WTC11 (cell line): ENCODE measurements at places on chromosomes 5 and 9. TPM values are rescaled to one million over a fixed set of nuclear protein-coding genes. Genes with fewer than 3 reads are reported as not detected.
A peak's percentile ranks its signal among the peaks of the same experiment; 100 is the strongest.

Gene CD14
- total RNA-seq = 0.27 to 0.63 TPM (median 0.53 TPM) in 3 replicates

GRCh38 chr5:122315521-122315920 lies 3.5 kb downstream of the SNCAIP start:
- no peak overlapping the region for H3K4me3 ChIP-seq
- peaks cover 30% of the 10 kb centered on the region for H3K4me1 ChIP-seq
- no peak overlapping the region for H3K27ac ChIP-seq

- no peaks in the 10 kb centered on the region for H3K27me3 ChIP-seq
- no peak overlapping the region for H3K4me3 ChIP-seq
- H3K36me3 ChIP-seq = no peaks in the 10 kb centered on the region
- DNase-seq = no peak
Measured at GRCh38 chr5:86686046-86686445, 68.3 kb downstream of the COX7C start.

GRCh38 chr9:104858271-104858670 lies 69.7 kb downstream of the ABCA1 start:
- peaks cover 5% of the 10 kb centered on the region; the same call in 1 of the 2 replicates for H3K36me3 ChIP-seq
- no peak overlapping the region for H3K27ac ChIP-seq
- no peak for DNase-seq
- no peaks in the 10 kb centered on the region for H3K27me3 ChIP-seq

GRCh38 chr9:116345817-116346216 lies 192.2 kb downstream of the PAPPA start:
- no peak overlapping the region for H3K4me3 ChIP-seq
- no peak for DNase-seq
- peaks cover 21% of the 10 kb centered on the region for H3K4me1 ChIP-seq
- H3K27ac ChIP-seq = no peak overlapping the region
- peaks cover 57% of the 10 kb centered on the region for H3K27me3 ChIP-seq

- no peak overlapping the region for H3K4me3 ChIP-seq
- no peak for DNase-seq
- H3K27ac ChIP-seq = no peak overlapping the region
- H3K27me3 ChIP-seq = peaks cover 94% of the 10 kb centered on the region
- H3K36me3 ChIP-seq = no peaks in the 10 kb centered on the region
- H3K4me1 ChIP-seq = peaks cover 9% of the 10 kb centered on the region
Measured at GRCh38 chr9:118929287-118929686, 439.9 kb downstream of the BRINP1 start.

Gene BAAT
- 0.11 to 0.17 TPM (median 0.14 TPM) in 3 replicates for total RNA-seq

Gene IFNA13
- not detected in 3 replicates for total RNA-seq

Gene NNT
- 32.0 to 37.6 TPM (median 33.1 TPM) in 3 replicates for total RNA-seq

DNA sequence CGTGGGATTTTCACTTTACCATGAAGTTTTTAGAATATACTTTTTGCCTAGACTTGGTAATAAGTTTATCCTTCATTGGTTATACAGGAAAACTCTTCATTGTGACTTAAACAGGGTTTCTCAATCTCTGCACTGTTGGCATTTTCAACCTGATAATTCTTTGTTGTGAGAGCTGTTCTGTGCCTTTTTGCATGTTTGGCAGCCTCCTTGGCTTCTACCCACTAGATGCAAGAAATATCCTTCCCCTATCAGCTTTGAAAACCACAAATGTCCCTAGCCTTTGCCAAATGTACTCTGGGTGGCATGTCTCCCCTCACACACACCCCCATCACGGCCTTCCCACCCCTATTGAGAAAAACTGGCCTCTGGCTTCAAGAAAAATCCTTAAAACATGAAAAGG lies 180.9 kb downstream of the ESM1 start:
- peaks cover 22% of the 10 kb centered on the region for H3K36me3 ChIP-seq
- H3K4me1 ChIP-seq = peaks cover 6% of the 10 kb centered on the region
- H3K27me3 ChIP-seq = peaks cover 8% of the 10 kb centered on the region
- DNase-seq = no peak

Gene PCDHB4
- 2.3 to 2.6 TPM (median 2.3 TPM) in 3 replicates for total RNA-seq

DNA sequence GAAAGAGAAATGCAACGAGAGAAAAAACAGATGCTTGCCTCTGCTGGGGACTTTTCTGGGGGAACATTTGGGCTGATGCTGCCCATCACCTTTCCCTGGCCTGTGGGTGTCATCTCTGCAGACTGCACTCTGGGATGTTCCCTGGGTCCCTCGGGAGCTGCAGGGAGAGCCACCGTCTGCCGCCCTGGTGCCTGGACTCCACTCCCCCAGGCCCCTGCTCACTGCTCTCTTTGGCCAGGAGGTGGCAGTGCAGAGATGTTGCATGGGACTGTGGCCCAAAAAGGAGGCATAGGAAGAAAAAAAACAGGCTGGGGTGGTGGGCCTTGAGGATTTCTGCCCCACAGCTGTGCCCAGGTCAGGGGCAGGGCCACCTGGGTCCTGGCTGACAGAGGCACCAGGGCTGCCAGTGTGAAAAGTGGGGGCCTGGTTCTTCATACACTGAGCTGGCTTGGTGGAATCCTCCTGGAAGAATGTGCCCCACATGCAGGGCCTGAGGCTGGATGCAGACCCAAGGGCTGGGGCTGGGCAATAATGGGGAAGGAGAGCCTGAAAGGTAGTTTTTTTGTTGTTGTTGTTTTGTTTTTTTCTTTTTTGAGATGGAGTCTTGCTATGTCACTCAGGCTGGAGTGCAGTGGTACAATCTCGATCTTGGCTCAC lies 353.6 kb downstream of the SLIT3 start:
- H3K36me3 ChIP-seq = no peaks in the 10 kb centered on the region
- no peak overlapping the region for H3K4me3 ChIP-seq

DNA sequence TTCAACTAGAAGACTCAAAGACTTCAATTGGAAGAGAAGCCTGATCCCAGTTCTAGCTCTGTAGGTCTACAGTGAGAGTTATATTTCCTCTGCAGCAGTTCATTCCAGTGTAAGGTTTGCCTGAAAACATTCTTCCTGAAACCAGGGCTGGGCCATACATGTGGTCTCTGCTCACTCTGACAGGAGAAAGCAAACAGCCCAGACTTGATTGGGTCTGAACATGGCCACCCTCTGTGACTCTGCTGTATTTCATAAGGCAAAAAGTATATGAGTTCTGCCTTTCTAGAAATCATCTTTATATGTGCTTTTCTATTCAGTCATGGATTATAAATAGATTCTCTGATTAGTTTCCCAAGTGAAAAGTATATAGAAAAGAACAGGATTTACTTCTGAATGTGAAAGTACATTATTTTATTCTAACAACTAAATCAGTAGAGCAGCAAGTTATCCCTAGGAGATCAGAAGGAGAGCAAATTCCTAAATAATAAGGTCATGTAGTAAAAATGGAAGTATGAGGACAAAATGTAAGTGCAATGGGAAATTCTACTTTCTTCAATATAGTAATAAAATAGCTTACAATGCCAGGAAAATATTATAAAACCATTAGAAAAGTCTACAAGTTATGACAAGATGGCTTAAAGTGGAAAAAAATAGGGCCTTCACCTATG lies 144.3 kb downstream of the EFNA5 start:
- peaks cover 16% of the 10 kb centered on the region for H3K27me3 ChIP-seq
- H3K4me3 ChIP-seq = no peak overlapping the region

GRCh38 chr9:135888126-135888765 lies 19.1 kb downstream of the CAMSAP1 start:
- no peaks in the 10 kb centered on the region for H3K36me3 ChIP-seq
- H3K4me3 ChIP-seq = no peak overlapping the region
- H3K27ac ChIP-seq = peak overlapping the region; percentile 85
- no peak for DNase-seq
- no peaks in the 10 kb centered on the region; the same call in 1 of the 2 replicates for H3K27me3 ChIP-seq

- H3K36me3 ChIP-seq = peaks cover 13% of the 10 kb centered on the region; the same call in 1 of the 2 replicates
- DNase-seq = no peak
- no peaks in the 10 kb centered on the region for H3K27me3 ChIP-seq
- H3K4me3 ChIP-seq = no peak overlapping the region
Measured at GRCh38 chr9:124357721-124358361, 57.4 kb downstream of the PSMB7 start.

DNA sequence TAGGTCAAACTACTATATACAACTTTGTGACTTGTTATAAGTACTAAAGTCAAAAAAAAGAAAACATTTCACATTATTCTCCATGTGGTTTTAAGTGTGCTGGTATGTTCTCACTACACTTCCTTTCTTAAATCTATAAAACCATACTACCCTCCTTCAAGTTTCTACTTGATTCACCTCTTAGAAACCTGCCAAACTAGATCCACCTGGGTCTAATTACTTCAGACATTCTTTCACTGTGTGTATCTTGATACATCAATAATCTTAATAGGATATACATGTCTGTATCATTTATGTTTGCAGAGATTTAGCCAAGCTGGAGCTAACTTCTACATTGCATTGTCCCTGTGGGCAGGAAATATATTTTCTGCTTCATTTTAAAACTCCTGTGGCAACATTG lies 1012.6 kb downstream of the EFNA5 start:
- DNase-seq = no peak
- H3K4me3 ChIP-seq = no peak overlapping the region
- H3K4me1 ChIP-seq = peaks cover 3% of the 10 kb centered on the region; the same call in 1 of the 2 replicates
- H3K27me3 ChIP-seq = no peaks in the 10 kb centered on the region

Gene SHISAL2B
- total RNA-seq = 11.1 to 15.2 TPM (median 14.8 TPM) in 3 replicates

Gene FOXE1
- total RNA-seq = 0.05 to 0.09 TPM (median 0.07 TPM) in 3 replicates

- H3K27me3 ChIP-seq = no peaks in the 10 kb centered on the region
- peaks cover 23% of the 10 kb centered on the region for H3K36me3 ChIP-seq
- no peak for DNase-seq
- H3K27ac ChIP-seq = no peak overlapping the region
- H3K4me3 ChIP-seq = no peak overlapping the region
- H3K4me1 ChIP-seq = peaks cover 17% of the 10 kb centered on the region
Measured at GRCh38 chr5:76590027-76590426, 33.2 kb downstream of the F2RL2 start.

DNA sequence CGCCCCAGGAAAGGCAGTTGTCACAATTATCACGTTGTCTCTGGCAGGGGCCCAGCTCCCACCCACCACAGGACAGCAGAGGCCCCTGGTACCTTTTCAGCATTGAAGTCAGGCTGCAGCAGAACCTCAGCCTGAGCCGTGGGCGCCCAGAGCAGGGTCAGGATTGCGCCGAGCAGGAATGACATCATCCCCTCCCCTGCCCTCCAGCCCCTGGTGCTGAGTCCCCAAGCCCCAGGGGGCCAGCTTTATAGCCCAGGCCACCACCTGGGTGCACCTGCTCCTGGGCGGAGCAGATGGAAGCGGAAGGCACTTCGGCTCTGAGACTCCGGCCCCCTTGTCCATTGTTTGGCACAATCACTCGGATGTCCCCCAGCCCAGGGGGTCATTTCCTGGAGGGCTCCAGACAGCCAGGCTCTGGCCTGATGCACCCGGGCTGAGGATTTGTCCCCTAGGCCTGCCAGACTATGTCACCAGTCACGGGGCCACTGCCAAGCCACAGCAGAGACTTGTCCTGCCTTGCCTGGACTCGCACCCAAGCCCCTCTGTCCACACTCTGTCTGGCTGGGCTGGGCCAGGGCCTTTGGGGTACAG lies at the start of gene LCN15:
Gene LCN15 (minus strand): TSS at position 218 of the 591 bp plus-strand sequence. CDS start 30 bp downstream, at position 188.
- peaks cover 14% of the 10 kb centered on the region for H3K27me3 ChIP-seq
- peak within 1 kb of the TSS; percentile 67 for H3K4me3 ChIP-seq
- peaks cover 11% of the 10 kb centered on the region for H3K4me1 ChIP-seq
- peak; percentile 14 for DNase-seq

Gene FAM169A
- 59.1 to 69.1 TPM (median 61.1 TPM) in 3 replicates for total RNA-seq

DNA sequence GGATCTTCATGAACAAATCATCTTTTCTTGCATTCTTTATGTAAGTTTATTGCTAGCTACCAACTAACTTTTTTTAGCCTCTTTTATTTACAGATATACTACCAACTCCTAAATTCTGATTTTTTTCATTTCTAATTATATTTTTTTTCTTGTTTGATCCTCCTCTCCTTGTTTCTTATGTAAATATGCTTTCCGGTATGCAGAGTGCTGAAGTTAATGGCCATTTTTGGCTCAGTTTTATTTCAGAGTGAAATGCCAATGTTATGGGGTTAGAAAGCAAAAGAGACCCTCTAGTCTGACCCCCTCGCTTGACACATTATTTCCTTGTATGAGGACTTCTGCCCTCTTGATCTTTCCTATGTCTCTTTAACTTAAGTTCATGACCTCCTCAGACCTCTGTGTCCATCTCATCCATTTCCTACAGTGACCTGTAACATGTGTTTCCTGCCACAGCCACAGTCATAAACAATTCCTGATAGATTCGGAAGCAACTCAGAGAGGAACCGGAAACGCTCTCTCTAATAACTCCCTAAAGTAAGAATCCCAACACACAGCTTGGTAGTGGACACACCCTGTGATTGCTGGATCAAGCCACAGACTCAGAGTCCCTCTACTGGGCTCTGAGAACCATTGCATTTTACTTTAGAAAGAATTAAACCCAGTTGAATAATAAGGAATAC lies 42.9 kb upstream of the AFAP1L1 start:
- no peak for DNase-seq
- H3K4me1 ChIP-seq = peaks cover 12% of the 10 kb centered on the region
- no peak overlapping the region for H3K27ac ChIP-seq
- H3K36me3 ChIP-seq = no peaks in the 10 kb centered on the region
- no peak overlapping the region for H3K4me3 ChIP-seq

DNA sequence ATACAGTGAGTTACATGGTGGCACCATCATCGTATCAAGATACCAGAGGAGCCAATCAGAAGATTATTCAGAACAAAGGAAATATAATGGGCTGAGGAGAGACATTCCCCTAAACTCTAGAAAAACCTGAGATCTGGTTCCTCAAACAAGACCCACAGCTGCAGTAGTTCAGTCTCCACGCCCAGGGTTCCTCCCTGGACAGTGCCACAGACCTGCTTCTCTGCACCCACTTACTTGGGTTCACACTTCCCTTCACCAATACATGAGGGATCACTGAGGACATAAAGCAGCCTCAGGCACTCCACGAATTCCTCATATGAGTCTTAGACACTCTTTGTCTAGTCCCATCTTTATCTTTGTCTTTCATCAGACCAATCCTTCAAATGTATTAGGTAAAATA lies 101.7 kb downstream of the APTX start:
- H3K27me3 ChIP-seq = no peaks in the 10 kb centered on the region; the same call in 1 of the 2 replicates
- no peak for DNase-seq
- H3K4me1 ChIP-seq = peaks cover 12% of the 10 kb centered on the region

Gene AGXT2
- total RNA-seq = not detected in 3 replicates

DNA sequence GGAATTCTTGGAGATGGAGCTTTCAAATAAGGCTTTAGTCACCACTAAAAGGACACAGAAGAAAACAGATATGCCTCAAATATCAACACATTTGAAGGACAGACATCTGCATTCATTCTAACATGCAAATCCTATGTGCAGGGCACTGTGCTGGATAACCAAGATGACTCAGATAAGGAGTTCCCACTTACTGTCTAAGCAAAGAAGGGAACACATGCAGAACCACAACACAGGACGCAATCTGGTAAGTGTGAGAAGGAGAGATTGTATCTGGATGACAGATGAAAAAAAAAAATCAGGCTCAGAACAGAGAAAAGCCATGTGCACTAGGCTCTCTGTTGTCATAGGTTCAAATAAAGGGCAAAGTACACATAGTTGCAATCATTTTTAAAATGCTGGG lies 42.5 kb downstream of the ELAVL2 start:
- peak overlapping the region; percentile 81; the same call in 1 of the 2 replicates for H3K27ac ChIP-seq
- no peaks in the 10 kb centered on the region for H3K27me3 ChIP-seq
- H3K4me3 ChIP-seq = no peak overlapping the region
- no peaks in the 10 kb centered on the region for H3K36me3 ChIP-seq

Gene PIP5KL1
- 15.8 to 20.2 TPM (median 16.8 TPM) in 3 replicates for total RNA-seq

GRCh38 chr5:1247811-1248210 lies 22.6 kb downstream of the SLC6A18 start:
- no peak overlapping the region for H3K4me3 ChIP-seq
- H3K4me1 ChIP-seq = peaks cover 3% of the 10 kb centered on the region; the same call in 1 of the 2 replicates
- H3K27me3 ChIP-seq = no peaks in the 10 kb centered on the region
- DNase-seq = no peak
- H3K36me3 ChIP-seq = no peaks in the 10 kb centered on the region

Gene MACIR
- total RNA-seq = 12.4 to 13.8 TPM (median 13.1 TPM) in 3 replicates
